DMS79 (cell line): ENCODE measurements at places on chromosomes 11 and 22.

GRCh38 chr22:36510966-36511881 is 4.4 kb upstream of the FOXRED2 start:
- no peak for DNase-seq

GRCh38 chr11:44659641-44660040 is 67.1 kb upstream of the TSPAN18 start:
- DNase-seq: no peak

- no peak for DNase-seq
Measured at GRCh38 chr11:83717537-83717936, 431.4 kb upstream of the CCDC90B start.

DNA sequence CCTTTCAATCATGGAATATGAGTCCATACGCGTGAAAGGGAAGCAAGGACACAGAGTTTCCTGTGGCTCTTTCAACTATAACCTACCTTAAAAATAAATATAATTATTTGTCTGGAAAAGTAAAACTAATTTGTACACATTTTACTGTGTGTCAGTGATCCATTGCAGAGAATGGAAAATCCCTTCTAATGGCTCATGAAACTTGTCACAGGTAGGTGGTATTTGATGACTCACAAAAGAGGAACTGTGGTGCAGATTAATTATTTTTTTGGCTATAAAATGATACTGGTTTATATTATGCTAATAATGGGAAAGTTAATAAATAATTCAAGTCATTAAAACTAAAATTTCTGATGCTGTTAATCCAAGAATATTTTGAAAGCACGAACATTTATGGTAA is 792.2 kb downstream of the METTL15 start:
- no peak for DNase-seq

- DNase-seq: no peak
Measured at GRCh38 chr22:42548597-42549330, 5.0 kb upstream of the SERHL2 start.

- no peak for DNase-seq
Measured at GRCh38 chr11:10058356-10058755, 235.7 kb downstream of the SBF2 start.
